ENCODE measurements at places on chromosomes 13 and 19.

GRCh38 chr19:45958769-45959516, 14.7 kb downstream of the NOVA2 start:
- DNase-seq, result no peak

DNA sequence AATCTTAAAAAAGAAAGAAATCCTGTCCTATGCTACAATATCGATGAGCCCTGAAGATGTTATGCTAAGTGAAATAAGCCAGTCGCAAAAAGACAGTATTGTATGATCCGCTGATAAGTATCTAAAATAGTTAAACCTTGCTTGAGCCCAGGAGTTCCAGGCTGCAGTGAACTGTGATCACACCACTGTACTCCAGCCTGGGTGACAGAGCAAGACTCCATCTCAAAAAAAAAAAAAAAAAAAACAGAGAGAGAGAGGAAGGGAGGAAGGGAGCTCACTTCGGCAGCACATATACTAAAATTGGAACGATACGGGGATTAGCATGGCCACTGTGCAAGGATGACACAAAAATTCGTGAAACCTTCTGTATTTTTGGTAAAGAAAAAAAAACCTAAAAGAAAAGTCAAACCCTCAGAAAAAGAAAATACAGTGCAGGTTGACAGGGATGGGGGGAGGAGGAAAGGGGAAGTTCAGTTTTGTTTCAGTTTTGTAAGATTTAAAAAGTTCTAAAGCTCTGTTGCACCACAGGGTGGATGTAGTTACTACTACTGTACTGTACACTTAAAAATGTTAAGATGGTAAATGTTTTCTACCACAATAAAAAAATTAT, 8.4 kb downstream of the CLASRP start:
- DNase-seq, result no peak

DNA sequence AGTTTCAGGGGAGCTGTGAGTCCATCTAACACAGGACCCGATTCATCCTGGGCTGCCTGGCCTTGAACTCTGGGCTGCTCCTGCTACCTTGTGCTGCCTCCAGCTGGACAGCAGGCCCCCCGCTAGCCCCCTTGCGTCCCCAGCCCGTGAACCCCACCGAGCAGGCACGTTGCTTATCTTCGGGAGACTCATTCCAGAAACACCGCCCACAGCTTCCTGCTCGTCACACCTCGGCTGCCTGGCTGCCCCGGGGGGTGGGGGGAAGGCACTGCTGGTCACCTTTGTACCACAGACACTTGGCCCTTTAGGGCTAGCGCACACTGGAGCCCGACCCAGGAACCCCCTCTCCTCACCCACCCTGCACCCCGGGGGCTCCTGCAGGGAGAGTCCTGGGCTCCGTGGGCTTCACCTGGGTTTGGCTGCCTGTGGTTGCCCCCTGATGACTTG, 48.1 kb downstream of the CRTC1 start:
- DNase-seq, result no peak

DNA sequence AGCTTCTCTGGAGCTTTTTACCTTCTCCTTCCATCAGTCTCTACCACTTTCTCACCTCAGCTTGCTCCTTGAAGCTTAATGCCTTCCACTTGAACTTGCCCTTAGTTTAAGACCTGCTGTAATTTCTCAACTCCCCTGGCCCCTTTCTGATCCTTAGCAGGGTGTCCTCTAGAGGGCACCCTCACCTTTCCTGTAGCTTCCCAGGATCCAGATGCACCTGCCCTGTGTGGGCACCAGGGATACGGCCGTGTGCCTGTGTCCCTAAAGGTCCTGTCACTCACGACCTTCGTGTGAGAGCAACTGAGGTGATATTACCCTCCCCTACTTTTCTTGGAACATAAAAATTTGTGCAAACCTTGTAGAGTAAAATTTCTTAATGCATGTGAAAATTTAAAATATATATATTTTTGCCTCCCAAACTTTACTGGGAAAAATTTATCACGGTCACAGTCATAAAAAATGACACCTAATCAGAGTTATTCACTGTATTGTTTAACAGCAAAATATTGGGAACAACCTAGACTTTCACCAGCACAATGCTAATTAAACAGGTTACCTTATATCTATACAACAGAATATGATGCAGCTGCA, 46.4 kb downstream of the PSG3 start:
- no peak for DNase-seq

All from Right ventricle myocardium superior (tissue), 1 donor.